ENCODE measurements at places on chromosomes 2 and 18.

GRCh38 chr2:100640431-100641124, 77.8 kb downstream of the PDCL3 start:
- DNase-seq: no peak

DNA sequence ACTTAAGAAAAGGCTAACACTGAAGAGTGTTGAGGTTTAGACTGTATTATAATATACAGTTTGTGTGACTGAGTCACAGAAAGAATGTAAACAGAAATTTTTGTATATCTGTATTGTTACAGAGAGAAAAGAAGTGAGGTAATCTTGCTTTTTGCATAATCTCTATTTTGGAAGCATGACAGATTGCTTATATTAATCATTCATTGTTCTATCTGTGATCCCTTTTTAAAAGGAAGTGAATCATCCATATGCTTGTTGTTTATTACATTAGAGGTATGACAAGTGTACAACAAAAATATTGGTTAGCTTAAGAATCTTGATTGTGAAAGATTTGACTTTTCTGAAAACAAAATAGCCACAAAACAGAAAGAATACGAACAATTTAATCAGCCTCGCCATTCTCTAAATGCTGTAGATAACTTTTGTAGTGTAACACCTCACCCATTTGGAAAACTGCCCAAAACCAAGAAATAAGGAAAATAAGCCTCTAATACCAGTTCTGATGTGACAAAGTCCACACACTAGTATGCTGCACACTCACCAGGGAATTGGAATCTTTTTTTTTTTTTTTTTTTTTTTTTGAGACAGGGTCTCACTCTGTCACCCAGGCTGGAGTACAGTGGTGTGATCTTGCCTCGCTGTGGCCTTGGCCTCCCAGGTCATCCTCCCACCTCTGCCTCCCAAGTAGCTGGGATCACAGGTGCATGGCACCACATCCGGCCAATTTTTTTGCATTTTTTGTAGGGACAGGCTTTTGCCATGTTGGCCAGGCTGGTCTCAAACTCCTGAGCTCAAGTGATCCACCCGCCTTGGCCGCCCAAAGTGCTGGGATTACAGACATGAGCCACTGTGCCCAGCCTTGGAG, 91.5 kb upstream of the LPIN2 start:
- peak; percentile 83 for DNase-seq

- no peak for DNase-seq
Measured at GRCh38 chr2:3595404-3595803, 492 bp downstream of the COLEC11 start.

GRCh38 chr2:129191530-129191929, 787.9 kb upstream of the RAB6C start:
- no peak for DNase-seq

DNA sequence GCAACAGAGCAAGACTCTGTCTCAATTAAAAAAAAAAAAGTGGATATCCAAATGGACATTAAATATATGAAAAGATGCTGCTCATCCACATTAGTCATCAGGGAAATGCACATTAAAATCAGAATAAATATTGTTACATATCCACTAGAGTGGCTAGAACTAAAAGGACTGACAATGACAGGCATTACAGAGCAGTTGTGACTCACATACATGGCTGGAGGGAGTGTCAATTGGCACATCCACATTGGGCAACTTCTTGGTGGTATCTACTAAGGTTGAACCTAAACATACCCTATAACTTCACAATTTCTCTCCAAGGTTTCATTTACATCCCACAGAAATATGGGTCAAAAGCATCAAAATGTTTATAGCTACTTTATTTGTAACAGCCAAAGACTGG, 14.0 kb upstream of the DNER start:
- peak; percentile 50 for DNase-seq

DNA sequence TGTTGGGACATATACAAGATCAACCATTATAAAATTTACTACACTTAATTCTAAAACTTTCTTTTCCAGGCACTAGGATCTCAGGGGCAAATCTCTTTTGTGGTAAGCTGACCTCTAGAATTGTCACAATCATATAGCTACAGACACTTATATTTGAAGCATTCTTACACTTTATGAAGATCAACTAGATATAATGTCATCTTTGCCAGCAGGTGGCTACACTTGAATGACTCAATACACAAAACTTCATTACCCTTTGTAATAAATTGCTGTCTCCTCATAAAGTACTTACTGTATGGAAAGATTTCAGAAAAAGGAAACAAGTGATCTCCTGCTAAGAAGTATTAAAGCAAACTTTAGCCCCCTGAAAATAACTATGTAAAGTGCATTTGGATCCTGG, 77.8 kb downstream of the RDH14 start:
- DNase-seq: peak; percentile 48

GRCh38 chr2:119423108-119423444, 8.6 kb upstream of the TMEM37 start:
- DNase-seq: no peak

DNA sequence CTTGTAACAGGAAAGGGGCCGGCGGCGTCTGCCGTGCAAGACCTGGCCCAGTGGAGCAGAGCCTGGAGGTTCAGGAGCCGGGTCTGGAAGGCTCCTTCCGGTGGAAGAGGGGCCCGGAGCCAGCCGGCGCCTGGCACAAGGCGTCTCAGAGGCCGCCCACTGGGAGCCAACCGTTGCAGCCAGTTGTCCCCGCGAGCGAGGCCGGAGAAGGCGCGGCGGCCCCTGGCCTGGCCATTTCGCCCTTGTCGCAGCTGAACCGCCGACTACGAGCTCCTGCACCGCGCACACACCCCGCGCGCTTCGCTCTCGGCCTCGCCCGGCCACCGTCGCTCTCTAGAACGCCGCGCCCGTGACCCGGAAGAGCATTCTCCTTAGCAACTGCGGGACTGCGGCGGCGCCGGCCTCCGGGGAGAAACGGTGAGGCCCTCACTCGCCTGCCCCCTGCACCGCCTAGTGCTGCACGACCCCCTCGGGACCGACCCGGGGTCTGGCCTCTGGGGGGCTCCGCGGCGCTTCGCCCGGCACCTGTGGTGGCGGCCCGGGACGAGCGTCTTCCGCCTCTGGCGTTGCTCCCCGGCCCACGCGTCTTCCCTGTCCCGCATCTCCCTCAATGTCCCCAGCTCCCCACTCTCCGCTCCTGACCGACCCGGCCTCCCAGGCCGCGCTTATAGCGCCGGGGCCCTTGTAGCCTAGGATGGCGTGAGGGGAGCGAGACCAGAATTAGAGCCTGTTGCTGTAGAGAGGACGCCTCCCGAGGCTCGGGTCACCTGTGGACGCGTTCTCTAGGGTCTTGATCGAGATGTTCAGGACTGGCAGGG, at the start of gene DIS3L2:
TSS of gene DIS3L2 (plus strand) at position 365 of the 818 bp plus-strand sequence. CDS start 53,215 bp downstream, outside the sequence.
- peak; percentile 80 for DNase-seq

GRCh38 chr2:211103989-211104388, 547.6 kb downstream of the CPS1 start:
- DNase-seq: peak; percentile 31

DNA sequence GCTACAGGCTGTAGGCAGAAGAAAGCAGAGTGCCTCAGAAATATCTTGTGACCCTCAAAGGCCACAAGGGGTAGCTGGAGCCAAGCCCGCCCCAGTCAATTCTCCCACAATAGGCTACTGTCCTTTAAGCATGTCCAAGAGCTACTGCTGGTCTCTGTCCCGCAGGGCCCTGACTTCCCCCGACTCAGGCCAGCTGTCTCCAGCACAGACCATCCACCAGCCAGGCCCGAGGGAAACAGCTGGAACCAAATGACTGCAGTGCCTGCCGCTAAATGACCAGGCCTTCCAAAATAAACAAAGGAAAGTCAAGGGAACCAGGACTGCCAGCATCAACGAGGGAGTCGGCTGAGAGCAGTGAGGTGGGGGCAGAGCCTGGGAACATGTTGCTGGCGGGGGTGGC, 36.7 kb downstream of the MCFD2 start:
- no peak for DNase-seq

DNA sequence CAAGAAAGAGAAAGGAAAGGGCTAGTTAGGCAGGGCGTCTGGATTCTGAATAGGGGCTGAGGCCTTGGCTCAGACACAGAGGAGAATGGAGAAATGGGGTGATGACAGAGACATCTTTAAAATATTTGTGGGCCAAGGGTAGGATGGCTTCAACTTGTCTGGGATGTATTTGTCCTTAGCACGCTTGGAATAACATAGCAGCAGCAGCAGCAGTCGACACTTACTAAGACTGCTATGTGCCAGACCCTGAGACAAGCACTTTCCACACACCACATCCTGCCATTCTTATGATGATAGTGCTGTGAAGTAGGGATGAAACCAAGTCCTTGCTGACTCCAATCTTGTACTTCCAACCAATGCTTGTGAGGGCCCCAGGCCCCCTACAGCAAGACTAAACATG, 2.6 kb downstream of the IL1RL1 start:
- no peak for DNase-seq

DNA sequence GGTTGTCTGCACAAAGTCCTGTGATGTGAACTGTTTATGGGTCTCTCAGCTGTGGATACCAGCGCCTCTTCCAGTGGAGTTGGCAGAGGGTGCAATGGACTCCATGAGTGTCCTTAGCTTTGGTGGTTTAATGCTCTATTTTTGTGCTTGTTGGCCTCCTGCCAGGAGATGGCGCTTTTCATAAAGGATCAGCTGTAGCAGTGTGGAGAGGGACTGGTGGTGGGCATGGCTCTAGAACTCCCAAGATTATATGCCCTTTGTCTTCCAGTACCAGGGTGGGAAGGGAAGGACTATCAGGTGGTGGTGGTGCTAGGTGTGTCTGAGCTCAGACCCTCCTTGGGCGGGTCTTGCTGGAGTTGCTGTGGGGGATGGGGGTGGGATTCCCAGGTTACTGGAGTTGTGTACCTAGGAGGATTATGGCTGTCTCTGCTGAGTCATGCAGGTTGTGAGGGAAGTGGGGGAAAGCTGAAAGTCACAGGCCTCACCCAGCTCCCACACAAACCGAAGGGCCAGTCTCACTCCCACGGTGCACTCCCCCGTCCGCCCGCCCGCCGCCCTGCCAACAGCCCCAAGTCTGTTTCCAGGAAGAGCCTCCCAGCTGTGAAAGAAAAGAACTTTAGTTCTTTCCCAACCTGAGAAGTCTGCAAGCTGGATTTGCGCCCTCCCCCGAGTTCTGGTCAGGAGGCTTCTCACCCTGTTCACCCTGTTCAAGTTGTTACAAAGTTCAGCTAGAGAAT, 108.1 kb downstream of the MARCO start:
- no peak for DNase-seq

- DNase-seq: no peak
Measured at GRCh38 chr2:74414881-74415761, 6.3 kb downstream of the C2orf81 start.

DNA sequence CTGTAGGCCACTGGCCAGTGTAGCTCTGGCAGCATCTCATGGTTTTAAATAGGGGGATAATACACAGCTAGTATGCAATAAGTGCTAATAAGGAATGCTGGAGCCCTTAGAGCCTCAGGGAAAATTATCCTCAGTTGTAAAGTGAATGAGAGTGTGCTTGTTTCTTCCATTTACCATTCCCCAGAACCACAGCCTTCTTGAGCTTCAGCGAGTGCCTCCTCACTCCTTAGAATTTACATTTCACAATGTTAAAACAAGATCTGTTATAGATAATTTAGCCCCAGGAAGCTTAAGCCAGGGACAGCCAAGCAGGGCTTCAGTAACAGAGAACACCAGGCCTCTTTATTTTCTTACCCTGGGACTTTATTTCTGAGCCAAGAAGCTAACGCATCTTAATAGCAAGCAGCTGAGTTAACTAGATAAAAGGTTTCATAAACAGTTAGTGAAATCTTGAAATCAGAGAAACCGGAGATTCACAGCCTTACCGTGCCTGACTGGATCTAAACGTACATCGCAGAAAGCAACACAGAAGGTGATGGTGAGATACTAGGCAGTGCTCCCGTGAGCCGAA, 535.2 kb downstream of the TDRD15 start:
- no peak for DNase-seq

DNA sequence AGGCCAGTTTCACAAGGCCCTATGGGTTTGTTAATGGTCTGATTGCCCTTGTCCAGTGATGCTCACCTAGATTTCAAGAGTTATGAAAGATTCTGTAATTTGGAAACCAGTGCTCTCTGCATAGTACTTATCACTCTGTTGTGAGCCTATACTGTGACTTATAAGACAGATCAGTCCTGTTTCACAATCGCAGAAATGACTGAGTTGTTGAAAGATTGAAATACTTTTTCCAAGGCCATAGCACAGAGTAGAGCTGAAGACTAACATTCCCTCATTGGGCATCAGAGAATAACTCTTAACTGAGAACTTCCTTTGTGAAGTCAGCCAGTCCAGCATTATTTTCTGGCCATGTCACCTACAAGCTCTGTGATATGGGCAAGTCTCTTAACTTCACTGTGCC, 44.0 kb downstream of the CCDC85A start:
- no peak for DNase-seq

DNA sequence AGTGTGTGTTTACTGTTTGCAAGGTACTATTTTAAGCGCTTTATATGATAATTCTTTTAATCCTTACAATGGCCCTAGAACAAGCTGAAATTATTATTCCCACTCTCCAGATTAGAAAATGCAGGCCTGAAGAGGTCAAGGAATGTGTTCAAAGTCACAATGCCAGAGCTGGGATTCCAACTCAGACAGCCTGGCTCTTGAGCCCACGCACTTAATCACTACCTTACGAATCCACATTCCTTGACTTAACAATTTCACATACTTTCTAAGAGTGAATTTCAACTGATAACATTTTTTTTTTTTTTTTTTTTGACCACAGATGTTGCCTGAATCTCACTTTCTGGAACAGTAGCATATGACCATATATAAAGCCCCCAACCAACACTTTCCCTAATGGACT, 400.3 kb downstream of the NCKAP5 start:
- DNase-seq: no peak

DNA sequence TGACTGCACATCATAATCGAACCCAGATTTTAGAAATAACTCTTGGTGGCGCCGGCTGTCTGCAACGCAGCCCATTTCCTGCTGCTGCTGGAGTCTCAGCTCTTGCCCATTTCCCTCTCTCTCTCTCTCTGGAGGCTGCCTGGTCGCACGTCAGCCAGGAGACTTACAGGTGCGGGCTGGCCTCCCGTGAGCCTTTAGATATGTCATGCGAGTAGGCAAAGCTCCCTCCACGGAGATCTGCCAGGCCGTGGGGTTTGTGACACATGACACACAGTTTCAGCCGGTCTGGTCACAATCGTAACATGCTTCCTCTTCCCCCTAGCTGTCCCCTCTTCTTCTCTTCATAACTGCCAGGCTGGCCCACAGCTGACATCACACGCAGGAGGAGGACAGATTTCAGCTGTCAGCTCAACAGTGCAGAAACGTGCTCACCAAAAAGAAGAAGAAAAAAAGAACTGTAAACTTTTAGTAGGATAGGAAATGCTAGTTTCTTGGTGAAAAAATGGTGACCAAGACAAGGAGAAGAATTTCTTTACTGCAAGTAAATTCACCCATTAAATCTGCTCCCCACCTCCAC, 489.3 kb downstream of the ZNF516 start:
- DNase-seq: no peak

- no peak for DNase-seq
Measured at GRCh38 chr2:10860814-10861325, 48.3 kb upstream of the PDIA6 start.

DNA sequence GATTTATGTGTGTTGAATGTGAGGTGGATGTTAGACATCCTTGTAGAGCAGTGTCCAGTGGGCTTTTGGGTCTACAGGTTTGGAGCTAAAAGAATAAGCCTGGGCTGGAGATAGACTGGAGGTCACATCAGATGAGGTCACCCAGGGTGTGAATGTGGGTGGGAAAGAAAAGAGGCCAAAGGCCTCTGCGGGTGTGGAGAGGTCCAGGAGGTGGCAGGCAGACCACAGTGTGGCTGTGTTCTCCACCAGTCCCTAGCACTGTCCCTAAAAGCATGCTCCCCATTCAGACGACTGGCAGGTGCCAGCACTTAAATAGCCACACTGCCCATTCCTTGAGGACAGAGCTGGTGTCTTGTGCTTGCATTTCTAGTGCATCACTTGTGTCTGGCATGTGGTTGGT, 4.1 kb downstream of the ATG4B start:
- no peak for DNase-seq
